Islet precursor cell (in vitro differentiated cells): ENCODE measurements at places on chromosomes 16 and 17.

DNA sequence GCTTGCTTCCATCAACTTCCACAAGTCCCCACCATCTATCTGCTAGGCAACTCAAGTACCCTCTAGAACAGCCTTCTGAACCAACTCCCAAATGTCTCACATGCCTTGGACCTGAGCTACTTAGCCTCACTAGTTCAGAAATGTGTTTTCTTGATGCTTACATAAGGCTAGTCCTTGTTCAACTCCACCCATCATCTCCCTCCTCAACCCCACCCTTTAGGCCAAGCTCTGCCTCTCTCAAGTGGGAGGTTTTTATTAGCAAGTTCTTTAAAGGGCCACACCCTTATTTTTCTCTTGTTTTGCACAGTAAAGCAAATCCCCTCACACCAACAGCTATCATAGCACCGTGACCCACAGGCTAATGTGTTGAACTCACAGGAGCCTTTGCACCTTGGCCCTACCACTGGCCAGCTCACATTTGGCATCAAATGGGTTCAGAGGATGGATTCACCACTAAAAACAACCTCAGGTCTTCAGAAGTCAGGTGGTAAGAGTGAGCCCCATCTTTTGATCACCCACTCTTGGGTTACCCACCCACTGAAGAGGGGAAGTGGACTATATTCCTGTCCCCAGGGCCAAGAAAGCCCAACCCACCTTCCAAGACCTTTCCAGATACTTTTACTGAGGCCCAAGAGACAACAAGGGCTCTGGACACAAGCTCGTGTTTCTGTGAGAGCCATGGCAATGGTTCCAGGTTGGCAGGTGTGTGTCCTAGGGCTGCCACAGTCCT is 12.2 kb downstream of the PIK3R5 start:
- DNase-seq: no peak

- no peak for DNase-seq
Measured at GRCh38 chr16:87344931-87345631, 27.9 kb upstream of the C16orf95 start.

GRCh38 chr17:74008196-74008595 is 195.3 kb upstream of the RPL38 start:
- peak; percentile 72 for DNase-seq

- DNase-seq: no peak
Measured at GRCh38 chr17:1026599-1026975, 29.7 kb downstream of the TIMM22 start.

- no peak for DNase-seq
Measured at GRCh38 chr17:80259457-80260068, 1.1 kb upstream of the RNF213 start.

- no peak for DNase-seq
Measured at GRCh38 chr16:86681031-86681756, 102.8 kb downstream of the FOXL1 start.

GRCh38 chr17:72466199-72466598 is 345.4 kb downstream of the SOX9 start:
- DNase-seq: peak; percentile 93

- DNase-seq: no peak
Measured at GRCh38 chr17:77632619-77633018, 325.9 kb upstream of the TNRC6C start.

- DNase-seq: no peak
Measured at GRCh38 chr16:27408012-27408601, 6.1 kb downstream of the IL21R start.

- no peak for DNase-seq
Measured at GRCh38 chr16:50272111-50272571, 5.8 kb downstream of the ADCY7 start.

- peak; percentile 85 for DNase-seq
Measured at GRCh38 chr17:57114085-57114673, 29.1 kb downstream of the AKAP1 start.

GRCh38 chr17:68603656-68604055 is 2.5 kb upstream of the FAM20A start:
- no peak for DNase-seq

GRCh38 chr17:51926448-51926847 is 232.1 kb downstream of the CA10 start:
- DNase-seq: no peak
